DMS53 (cell line): ENCODE measurements at places on chromosomes 2 and 18.
A peak's percentile ranks its signal among the peaks of the same experiment; 100 is the strongest.

DNA sequence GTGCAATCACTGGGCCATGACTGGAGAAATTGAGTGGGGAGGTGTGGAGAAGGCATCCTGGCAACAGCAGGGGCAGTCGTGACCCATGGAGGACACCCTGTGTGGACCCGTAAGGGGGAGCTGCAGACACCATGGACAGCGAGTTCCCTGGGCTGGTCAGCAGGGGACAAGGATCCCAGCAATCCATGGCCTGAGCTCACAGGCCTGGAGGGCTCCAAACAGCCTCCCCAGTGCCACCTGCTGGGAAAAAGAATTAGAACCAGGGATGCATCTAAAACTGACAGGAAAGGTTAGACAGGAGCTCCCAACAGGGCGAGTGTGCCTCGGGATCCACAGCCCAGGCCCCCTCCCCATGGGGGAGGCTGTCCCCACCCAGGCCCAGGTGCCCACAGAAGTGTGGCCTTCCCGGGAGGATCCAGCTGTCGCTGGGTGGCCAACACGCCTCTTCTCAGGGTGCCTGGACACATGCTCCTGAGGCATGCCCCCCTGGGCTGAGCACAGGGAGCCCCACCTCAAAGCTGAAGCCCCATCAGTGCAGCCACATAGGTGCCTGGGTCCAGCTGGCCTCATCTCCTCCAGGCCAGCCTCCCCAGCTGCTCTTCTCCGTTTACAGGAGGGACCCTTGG lies 20.5 kb upstream of the KIF1A start:
- peak; percentile 85 for DNase-seq

- DNase-seq: peak; percentile 20
These were observed 39.4 kb downstream of the SLC8A1 start for GRCh38 chr2:40412456-40412855.

GRCh38 chr2:219126555-219126954 lies 34.1 kb downstream of the NHEJ1 start:
- DNase-seq: peak; percentile 21

DNA sequence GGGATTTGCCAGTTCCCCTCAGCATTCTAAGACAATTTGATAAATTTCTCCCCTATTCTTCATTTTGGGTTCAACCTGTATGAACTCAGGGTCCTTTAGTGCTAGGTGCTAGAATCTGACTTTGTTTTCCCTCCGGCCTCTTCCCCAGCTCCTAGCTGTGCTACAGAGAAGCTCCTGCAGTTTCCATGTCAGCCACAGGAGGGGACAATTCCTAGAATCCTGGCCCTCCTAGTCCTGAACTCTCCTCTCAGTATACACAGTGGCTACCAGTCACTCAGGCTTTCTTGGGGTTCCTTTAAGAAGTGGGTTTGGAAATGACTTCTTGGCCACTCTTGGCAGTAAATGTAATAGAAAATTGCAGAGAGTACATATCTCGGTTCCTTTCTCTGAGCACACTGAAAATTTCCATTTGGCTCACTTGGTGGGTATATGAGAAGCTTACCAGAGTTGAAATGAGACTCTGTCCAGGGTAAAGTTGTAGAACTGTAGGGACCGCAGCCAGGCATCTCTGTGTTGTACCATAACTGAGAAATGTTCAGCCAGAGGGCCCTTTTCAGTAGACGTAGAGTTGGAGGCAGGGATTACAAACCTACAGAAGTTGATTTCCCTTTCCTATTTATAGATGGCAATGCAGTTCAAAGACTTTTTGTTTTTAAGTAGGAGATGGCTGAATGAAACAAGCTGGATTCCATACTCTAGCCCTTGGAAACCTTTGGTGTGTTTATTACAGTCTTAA lies 5.0 kb upstream of the CHST10 start:
- peak; percentile 74 for DNase-seq

- no peak for DNase-seq
These were observed 286.1 kb upstream of the HNRNPA3 start for GRCh38 chr2:176926453-176926852.
